Psoas muscle (tissue), 8 donors: ENCODE measurements at places on chromosomes 2 and 18.
A peak's percentile ranks its signal among the peaks of the same experiment; 100 is the strongest.

DNA sequence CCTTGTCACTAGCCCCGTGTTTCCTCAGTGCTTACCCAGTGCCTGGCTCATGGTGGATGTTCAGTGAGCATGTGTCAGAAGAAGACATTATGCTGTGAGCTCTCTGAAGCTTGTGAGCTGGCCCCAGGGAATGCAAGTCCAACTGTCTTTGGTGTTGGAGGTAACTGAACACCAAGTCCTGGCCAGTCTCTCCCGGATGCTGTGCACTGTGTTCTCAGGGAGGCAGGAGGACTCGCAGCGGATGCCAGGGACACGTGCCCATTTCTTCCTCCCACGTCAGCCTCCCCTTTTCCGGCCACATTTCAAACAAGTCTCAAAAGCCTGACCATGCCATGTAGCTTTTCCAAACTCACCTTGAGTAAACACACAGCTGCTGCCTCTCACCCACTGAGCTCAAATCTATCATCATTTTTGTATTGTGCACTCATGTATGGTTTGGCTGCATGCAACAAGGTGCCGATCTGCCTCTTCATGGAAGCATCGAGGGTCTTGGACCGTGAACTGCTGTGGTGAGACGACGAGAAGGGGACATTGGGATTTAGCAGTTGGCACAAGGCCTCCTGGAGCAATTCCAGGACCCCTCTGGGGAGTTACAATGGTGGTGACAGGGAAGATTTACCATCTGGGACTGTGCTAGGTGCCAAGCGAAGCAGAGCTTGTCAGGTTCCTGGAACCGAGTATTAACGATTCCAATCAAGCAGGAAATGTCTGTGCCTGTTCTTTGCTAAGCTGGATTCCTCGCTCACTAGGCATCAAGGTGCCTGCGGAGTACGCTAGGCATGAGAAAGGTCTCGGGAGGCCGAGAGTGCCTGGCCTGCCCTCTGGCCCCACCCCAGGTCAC, 44.4 kb upstream of the MGAT4A start:
- DNase-seq, result no peak

DNA sequence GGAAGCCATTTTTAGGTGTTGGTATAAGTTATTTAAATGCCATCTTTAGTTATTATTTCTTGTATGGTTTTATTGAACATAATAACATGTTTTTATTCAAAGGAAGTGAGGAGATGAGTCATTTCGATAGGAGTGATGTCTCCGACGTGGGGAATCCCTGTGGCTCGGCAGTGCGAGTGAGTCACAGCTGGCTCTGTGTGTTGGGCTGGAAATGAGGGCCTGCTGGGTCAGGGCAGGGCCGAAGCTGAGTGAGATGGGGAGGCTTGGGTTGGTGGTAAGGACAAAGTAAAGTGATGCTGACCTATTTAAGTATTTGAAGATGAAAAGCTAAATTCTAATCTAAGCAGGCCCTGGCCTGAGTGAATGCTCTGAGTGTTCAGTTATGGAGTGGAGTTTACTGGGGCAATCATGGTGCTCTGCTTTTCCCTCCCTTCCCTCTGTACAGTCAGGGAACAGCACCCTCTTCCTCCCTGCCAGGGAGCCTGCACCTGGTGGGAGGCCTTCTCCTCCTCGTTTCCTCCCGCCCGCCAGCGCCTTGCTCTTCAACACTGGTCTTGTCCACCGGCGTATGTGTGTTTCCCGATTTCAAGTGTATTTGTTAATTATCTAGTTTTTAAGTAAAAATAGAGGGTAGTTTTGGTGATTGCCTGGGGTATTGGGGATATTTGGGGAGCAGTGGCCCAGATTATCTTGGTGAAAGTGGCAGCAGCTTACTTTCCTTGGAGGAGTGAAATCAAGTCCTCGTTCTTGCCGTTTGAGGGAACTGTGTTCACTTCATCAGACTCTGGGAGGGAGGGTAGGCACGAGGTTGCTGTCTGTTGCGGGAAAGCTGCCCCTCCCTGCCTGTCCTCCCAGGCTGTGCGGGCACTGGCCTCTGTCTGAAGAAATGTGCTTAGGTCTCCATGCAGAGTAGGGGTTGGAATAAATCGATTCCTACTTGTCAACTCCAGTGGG, 157.0 kb downstream of the LDLRAD4 start:
- DNase-seq, result peak; percentile 84

- no peak for DNase-seq
Observed at GRCh38 chr2:234348081-234348480, 148.8 kb downstream of the ARL4C start.

DNA sequence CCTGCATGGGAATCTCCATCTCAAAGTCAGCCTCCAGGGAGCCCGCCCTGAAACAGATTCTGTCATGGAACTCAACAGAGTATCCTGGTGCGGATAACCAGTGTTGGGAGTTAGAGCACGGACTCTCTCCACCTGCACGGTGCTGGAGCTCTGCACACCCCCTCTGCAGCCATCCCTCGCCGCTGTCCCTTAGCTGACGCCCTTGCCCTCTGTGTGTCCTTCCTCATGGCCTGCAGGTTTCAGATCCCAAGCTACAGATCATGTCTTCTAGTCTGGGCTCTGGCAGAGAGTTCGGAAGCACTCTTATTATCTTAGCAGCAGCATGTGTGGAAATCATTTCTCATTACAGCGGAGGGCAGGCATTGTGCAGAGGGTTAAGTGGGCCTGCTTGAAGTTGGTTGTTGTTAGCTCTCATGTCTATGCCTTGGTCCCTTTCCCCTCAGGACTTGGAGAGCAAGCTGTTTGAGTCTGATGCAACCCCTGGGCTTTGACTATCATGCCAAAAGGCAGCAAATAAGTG, 26.0 kb downstream of the TMEM127 start:
- no peak for DNase-seq

DNA sequence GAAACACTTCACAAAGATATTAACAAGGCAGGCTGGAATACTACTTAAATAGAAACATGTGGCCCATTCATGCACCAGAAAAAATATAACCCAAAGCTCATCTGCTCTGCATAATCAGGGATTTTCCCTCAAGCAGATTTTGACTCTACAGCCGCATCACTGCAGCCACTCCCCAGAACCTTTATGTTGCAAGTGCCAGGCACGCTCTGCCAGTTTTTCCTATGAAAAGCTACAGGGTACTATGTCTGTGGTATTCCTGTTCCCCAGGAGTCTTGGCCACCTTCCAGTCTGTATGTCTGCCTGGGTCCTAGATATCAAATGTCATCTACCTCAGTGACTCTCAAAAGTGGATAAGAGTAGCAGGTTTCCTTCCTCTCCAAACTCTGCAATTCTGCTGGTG, 3.8 kb downstream of the COA5 start:
- no peak for DNase-seq

DNA sequence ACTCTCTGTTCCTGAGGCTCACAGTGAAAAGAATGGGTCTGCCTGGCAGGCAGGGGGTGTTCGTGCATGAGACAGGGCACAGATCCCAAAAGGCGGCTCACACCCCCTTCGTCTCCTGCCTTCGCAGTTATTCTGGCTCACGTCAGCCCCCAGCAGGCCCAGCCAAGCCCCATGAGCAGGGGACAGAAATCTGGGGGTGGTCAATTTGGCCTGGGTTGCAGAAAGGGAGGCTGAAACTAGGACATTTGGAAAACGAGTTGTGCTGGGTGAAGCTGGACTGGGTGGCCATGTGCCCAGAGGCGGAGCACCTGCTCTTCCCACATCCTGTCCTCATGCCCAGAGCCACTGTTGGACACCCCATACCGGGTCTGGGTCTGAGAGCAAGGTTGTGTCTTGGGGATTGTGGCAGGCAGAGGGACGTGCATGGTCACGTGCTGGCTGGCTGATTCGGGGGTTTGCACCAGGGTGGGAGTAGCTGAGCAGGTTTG, 99.0 kb upstream of the MCFD2 start:
- DNase-seq, result peak; percentile 47

- no peak for DNase-seq
Observed at GRCh38 chr2:111246620-111247061, 125.9 kb downstream of the BCL2L11 start.

DNA sequence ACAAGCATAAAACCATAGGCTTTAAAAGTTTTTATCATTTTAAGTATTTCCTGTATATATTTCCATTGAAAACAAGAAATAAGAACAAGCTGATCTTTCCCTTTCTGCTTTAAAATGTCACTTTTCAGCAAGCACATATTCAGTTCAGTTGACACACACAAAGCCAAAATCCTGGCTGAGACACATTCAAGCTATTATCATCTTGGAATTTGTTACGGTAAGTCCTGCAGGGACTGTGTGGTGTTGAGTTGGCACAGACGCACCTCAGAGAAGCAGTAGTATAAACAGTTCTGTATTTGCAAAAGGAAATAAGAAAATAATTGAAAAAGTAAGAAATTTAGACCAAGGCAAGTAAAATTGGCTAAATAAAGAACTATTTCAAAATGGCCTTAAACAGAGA, 10.4 kb upstream of the DAW1 start:
- no peak for DNase-seq

DNA sequence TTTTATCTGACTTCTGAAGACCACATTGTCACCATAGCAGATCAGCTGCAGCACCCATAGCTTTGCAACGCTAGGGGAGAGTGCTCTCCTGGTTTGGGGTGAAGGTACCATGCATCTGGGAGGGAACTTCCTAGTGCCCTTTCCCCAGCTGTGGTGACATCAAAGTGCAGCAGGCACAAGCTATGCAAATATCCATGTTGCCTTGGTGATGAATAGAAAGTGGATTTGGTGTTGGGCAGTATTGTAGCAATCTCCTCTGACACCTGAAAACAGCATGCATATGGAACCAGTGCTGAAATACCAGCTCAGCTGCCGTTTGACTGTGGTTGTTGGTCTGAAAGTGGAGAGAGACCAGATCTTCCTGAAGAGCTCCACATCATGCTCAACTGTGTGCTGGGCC, 37.1 kb downstream of the BCL2L11 start:
- DNase-seq, result no peak

GRCh38 chr18:41395695-41396094, 559.3 kb upstream of the PIK3C3 start:
- DNase-seq, result no peak

DNA sequence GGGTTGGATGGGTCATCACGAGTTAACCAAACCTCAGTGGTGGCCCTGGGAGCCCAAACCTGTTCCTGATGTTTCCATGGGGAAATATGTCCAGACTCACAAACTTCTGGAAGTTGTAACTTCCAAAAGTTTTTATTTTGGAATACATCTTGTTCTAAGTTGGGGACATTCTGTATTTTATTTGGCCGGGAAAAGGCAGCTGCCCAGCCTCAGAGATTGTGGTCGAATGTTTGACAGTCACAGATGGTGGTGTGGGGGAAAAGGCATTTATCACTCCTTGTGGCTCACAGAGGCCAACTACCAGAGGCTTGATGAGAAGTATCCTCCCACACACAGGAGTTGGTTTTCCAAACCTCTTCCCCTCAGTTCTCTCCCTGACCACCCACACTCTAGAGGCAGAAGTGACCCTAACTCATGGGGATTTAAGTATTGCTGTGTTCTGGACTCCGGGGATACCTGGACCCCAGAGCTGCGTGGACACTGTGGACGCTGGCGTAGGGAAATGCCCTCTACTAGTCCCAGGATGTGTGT, 124.7 kb upstream of the PPP1CB start:
- DNase-seq, result no peak

- no peak for DNase-seq
Observed at GRCh38 chr2:215613888-215614287, 178.0 kb upstream of the FN1 start.

DNA sequence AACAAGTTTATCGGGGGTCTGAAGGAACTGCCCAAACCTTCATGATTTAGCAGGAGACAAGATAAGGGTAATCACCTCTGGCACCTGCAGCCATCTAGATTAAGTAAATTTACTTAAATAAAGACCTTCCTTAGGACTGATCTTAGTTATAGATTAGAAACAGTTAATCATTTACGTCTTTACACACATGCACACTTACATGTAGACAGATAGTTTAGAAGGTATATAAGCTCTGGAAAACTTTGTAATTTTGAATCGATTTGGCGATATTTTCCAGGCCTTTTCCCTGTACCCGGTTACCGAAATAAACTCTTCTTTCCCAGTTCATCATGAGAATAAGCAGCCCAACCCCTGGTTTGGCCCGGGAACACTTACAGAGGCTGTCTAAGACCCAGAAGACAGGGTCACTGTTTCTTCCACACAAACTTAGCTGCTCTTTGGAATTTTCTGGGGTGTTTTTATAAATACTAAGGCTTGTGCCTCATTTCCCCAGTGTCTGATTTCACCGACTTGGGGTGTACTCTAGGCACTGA, 560 bp upstream of the SKA1 start:
- DNase-seq, result no peak

DNA sequence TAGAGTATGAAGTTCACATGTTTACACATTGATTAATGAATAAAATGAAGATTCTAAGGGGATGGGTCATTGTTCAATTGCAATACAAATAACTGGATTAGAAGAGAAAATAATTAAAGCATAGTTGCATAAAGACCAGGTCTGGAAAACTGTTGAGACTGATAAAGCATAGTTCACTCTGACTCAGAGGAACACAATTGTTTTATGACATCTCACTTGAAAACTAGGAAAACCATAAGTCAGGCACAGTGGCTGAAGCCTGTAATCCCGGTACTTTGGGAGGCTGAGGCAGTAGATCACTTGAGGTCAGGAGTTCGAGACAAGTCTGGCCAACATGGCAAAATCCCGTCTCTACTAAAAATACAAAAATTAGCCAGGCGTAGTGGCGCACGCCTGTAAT, 46.7 kb downstream of the PLA2R1 start:
- no peak for DNase-seq

DNA sequence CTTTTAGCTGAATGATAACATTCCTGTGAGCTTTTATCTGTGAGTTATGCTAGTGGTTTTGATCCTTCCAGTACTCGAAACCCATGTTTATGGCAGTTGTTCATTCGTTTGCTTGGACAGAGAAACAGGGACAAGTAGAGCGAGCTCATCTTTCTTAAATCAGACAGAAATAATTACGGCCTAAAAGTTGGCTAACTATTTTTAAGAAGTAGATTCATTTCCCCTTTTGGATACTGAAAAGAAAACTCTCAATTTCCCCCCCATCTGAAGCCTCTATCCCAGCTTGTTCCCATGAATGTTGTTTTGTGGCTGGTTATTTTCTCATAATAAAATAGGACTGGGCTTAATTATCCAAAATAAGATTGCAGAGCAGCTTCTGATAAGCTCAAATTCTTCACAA, 67.1 kb downstream of the ANTXR1 start:
- no peak for DNase-seq
